ENCODE measurements at places on chromosomes 5 and 9.

- DNase-seq: no peak
Measured at GRCh38 chr9:86507212-86507630, 153.0 kb upstream of the TUT7 start.

- DNase-seq: no peak
Measured at GRCh38 chr9:3888497-3888858, 362.7 kb upstream of the RFX3 start.

GRCh38 chr9:117034866-117035265, 347.8 kb downstream of the TRIM32 start:
- no peak for DNase-seq

- DNase-seq: no peak
Measured at GRCh38 chr9:127273326-127273725, 8.8 kb downstream of the GARNL3 start.

DNA sequence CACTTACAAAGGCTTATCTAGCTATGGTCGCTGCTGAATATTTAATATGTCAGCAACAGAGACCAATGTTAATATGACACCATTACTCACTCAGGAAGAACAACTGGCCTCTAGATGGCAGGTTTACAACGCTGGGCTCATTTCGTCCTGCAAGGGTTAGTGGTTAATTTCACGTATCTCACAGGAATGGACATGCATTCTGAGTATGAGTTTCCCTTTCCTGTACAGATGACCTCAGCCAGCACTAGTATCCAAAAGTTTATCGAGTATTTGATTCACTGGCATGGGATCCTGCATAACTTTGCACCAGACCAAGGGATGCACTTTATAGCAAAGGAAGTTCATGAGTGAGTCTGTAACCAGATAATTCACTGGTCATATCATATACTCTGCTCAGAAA, 8.7 kb upstream of the TRPC7 start:
- DNase-seq: no peak

- no peak for DNase-seq
Measured at GRCh38 chr5:36108758-36109460, 42.2 kb upstream of the UGT3A2 start.

GRCh38 chr5:171495122-171495700, 75.8 kb downstream of the FGF18 start:
- DNase-seq: no peak

DNA sequence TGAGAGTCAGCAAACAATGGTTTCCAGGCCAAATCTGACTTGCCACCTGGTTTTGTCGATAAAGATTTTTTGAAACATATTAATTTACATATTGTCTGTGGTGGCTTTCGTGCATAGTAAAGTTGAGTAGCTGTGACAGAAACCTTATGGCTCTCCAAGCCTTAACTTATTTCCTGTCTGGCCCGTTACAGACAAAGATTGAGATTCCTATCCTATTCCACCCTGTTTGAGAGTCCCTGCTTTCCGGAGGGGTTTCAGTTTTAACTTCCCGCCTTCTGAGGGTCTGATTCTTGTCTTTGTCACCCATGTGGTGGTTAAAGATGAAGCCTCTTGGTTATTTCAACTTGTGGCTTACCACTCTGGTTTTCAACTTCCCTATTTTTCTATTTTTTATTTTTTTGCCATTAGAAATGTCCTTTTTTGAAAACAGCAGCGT, 11.4 kb downstream of the OTULIN start:
- DNase-seq: no peak

DNA sequence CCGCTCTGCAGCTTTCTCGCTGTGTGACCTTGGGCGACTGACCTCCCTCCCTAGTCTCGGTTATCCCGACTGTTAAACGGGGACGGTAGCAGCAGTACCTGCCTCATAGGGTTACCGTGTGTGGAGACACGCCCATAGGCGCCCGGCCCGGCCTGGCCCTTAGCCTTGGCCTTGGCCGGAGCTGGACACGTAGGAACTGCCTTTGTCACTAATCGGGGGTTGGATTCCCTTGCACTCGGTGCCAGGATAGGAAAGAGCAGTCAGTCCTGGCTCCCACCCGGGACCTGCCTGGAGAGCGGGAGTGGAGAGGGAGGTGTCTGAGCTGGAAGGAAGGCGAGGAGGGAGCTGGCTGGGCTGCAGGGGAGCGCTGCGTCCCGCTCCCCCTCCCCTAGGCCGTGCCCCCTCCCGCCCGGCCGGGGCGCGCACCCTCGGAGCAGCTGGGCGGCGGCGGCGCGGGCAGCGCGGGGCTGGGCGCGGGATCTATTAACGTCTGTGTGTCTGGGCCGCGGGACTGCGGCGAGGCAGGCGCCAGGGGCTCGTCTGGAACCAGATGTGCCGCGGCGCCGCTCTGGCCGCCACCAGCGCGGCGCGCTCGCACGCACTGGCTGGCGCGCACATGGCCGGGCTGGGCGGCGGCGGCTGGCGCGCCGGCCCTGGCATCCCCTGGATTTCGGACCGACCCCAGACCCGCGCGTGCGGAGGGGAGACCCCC, 31.7 kb downstream of the PRRX2 start:
- no peak for DNase-seq

DNA sequence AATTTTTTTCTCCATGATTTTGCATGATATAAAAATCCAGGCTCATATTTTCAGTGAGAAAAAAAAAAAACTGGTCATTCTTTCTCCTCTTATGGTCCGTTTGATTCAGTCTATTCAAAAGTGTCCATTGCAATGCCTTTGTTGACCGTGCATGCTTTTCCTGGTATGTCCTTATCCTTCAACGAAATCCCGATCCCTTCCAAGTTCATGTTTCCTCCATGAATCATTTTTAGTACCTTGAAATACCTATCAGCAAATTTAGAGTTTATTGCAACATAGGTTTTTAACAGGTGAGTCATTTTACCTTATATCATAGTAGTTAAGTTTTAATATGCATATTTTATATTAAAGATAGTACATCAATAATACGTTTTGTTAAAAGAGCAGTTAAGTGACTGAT, 773.8 kb upstream of the CHD1 start:
- DNase-seq: no peak

- no peak for DNase-seq
Measured at GRCh38 chr9:32384364-32385151, at the start of gene ACO1. Gene ACO1, plus strand, starts transcription at chr9:32384643. Its CDS starts 20,864 bp downstream, at chr9:32405507.

GRCh38 chr5:44538797-44539601, 149.8 kb upstream of the FGF10 start:
- no peak for DNase-seq

DNA sequence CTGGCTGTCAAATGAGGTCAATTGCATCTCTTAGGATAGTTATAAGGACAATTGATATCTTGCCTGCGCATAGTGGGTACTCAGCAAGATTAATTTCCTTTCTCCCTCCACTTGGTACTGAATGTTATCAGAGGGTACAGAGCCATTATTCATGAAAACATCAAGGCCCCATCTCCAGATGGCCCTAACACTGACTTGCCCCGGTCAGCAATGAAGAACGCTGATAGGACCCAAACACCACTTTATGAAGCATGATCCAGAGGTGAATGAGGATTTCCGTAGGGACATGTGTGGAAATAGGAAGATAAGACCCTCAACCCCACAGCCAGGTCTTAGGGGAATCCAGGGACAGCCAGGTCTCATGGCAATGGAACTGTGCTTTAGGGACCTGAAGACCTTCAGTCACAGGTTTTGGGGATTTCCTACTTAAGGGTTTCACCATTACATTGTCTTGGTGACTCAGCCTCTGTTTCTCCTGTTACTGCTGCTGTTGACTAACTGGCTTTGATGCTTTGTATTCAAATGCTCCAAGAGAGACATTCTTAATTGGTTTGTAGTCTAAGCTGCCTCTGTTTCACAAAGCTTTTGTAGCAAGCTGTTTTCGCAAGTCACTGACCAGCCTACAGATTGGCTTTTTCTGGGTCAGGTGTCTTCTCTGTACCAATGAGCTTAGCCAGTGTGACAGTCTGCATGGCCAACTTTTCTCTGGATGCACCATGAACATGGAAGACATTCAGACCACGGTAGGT, 35.3 kb upstream of the IQGAP2 start:
- no peak for DNase-seq
